Stimulated activated naive CD4-positive, alpha-beta T cell treated with Interleukin-2 at 50 U/mL for 16 hours (primary cell): ENCODE measurements at places on chromosomes 5 and 9.

- no peak for DNase-seq
Measured at GRCh38 chr5:169964246-169964645, 16.0 kb downstream of the INSYN2B start.

DNA sequence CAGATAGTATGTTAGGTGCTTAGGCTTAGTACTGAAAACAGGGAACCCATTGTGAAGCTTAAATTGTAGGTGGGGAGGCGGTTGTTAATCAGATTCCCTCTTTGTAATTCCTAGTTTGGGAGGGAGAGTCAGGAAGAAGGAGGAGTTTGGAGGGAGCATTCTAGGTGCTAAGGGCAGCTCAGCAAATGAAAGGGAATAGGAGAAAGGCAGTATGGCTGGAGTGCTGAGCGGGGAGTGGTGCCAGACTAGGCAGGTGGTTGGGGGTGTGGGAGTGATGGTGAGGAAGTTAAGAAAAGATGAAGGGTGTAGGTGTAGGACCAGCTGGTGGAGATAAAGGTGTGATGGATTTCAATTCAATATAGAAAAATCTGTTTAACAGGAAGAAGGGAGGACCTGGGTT, 11.1 kb upstream of the GARNL3 start:
- DNase-seq = no peak

DNA sequence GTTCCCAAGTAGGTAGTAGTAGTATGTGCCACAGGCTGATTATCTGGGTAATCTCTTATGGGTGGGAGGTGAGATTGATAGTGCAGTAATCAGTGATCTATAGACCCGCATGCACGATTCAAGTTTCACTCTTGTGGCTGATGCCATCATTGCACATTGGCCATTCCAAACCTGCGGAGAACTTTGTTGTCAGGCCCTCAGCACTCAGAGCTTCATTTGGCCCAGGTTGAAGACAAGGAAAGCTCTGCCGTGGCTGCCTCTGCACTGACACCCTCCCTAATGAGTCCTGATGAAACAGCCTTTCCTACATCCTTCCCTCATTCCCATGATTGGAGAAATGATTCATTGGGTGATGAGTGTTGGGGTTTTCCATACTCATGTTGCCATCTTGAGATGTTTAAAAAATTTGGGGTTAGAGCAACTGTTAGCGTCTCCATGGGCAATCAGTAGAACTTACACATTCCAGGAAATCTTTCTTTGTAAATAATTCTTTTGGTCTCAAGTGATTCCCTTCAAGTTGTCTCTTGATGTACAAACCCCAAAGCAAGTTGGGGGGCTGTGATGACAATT, 22.9 kb downstream of the PROP1 start:
- no peak for DNase-seq

- no peak for DNase-seq
Measured at GRCh38 chr5:149360272-149360671, 2.4 kb downstream of the PCYOX1L start.

DNA sequence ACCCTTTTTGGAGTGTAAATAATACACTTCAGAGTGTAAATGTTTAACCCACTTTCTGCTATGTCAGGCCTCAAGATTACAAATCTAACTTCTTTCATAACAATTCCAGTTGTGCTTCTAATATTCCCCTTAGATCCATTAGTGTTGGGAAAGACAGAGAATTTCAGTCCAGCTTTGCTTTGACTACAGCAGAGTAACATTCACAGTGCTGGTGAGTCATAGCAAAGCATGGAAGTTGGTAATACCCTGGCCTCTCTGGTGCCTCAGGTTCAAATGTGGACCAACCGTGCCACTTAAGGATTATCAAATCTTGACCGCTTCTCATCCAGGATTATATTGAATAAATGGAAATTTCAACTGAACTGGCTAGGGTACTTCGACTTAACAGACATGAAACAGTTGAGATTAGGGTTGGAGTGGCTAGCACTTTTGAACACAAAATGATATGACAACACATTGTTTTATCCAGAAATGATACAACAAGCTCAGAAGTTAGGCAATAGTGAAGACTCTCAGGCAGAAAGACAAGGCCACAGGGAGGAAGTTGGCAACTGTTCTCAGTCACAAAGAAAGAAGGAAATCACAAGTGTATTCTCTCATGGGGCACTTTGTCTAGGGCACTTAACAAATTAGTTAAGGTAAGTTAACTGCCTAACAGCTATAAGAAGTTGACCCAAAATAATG, 24.4 kb upstream of the RASA1 start:
- DNase-seq = no peak

DNA sequence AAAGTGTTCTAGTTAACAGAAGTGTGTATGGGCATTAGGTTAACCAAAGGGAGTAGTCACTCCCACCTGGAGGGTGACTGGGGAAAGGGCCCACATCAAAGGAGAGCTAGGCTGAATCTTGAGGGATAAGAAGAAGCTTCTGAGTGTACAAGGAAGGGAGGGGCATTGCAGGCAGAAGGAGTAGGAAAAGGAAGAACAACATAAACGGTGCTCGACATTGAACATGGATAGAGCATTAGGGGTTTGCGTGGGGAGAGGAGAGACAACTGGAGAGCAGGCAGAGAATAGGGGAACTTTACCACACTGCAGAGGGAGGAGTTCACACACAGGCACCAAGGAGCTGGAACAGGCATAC, 5.3 kb upstream of the GLRX start:
- DNase-seq = no peak
